ENCODE measurements at places on chromosomes 6 and 20.

GRCh38 chr20:58630063-58630462 is 21.0 kb upstream of the STX16 start:
- no peaks in the 10 kb centered on the region for H3K36me3 ChIP-seq
- no peak overlapping the region for H3K4me3 ChIP-seq
- DNase-seq = no peak
- no peak overlapping the region for H3K27ac ChIP-seq
- H3K4me1 ChIP-seq = peaks cover 3% of the 10 kb centered on the region

- no peak overlapping the region for H3K4me3 ChIP-seq
- no peaks in the 10 kb centered on the region for H3K36me3 ChIP-seq
- H3K27ac ChIP-seq = no peak overlapping the region
- H3K4me1 ChIP-seq = no peaks in the 10 kb centered on the region
Measured at GRCh38 chr20:8932192-8933165, 136.4 kb upstream of the PLCB4 start.

DNA sequence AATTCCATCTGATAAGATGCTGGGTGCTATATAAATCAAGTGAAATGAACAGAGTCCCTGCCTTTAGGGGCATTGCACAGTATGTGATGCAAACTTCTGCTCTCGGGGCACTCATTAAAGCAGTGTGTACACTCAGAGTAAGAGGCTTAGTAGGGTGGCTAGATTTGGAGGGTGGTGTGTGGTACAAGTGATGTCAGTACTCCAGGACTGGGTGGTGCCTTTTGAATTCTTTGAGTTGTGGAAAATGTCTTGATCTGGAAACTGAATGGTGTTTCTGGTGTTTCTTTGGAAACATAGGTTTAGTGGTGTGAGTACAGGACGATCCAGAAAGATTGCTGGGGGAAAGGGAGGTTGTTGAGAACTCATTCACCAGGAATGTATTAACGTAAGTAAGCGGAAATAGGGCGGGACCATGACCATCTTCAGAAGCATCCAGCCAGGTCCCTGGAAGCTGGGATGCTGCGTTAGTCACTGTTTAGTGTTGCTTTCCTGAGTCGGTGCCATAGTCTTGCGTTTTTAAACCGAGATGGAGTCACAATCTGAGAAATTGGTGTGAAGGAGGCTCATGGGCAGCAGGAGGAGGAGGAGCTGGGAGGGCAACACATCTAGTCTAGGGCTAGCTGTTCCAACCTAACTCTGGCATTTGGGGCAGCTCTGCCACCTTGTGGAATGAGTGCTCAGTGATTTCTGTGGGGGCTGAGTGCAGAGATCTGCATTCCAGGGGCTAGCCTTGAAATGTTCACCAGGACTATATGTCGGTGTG is 70.3 kb downstream of the SCAND1 start:
- peak; percentile 35 for DNase-seq
- H3K27me3 ChIP-seq = no peaks in the 10 kb centered on the region
- H3K36me3 ChIP-seq = peaks cover 24% of the 10 kb centered on the region
- no peaks in the 10 kb centered on the region for H3K4me1 ChIP-seq
- H3K4me3 ChIP-seq = no peak overlapping the region

- H3K4me1 ChIP-seq = no peaks in the 10 kb centered on the region
- no peak overlapping the region for H3K4me3 ChIP-seq
- H3K27ac ChIP-seq = no peak overlapping the region
- DNase-seq = no peak
Measured at GRCh38 chr20:58113716-58114115, 114.7 kb downstream of the ANKRD60 start.

DNA sequence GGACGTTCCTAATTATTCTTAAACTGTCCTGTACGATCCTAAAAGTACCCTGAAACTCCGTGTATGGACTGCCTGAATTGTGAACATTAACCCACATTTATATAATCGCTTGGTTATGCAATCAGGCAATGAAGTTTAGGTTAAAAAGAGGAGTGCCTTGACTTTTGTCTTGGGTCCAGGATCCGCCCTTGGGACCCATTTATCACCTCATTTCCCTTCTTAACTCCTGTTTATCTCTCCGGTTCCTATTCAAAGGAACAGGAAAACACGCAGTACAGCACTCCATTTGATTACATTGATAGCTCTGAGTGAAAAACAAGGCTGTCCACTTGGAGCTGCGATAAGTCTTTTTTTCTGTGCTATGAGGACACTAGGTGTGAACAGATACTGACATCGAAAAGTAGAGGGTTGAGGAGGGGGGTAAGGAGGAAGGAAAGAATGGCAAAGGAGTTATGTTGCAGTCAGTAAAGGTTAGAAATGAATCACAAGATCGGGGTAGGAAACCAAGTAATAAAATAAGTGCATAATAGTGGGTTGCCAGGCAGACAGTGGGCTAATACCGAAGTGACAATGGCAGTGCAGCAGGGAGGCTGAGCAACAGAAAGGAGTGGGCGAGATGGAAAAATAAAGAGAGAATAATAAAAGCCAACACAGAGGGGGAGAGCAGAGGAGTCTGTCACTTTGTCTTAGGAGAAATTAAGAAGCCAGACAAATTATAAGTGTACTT is 15.9 kb upstream of the PCK1 start:
- peaks cover 48% of the 10 kb centered on the region for H3K27me3 ChIP-seq
- H3K4me1 ChIP-seq = no peaks in the 10 kb centered on the region
- H3K27ac ChIP-seq = no peak overlapping the region
- no peak overlapping the region for H3K4me3 ChIP-seq
- H3K36me3 ChIP-seq = no peaks in the 10 kb centered on the region
- DNase-seq = no peak

GRCh38 chr6:14211562-14211942 is 94.0 kb downstream of the CD83 start:
- peaks cover 22% of the 10 kb centered on the region for H3K27me3 ChIP-seq
- no peaks in the 10 kb centered on the region for H3K36me3 ChIP-seq
- DNase-seq = peak; percentile 83
- H3K4me1 ChIP-seq = peaks cover 14% of the 10 kb centered on the region
- peak overlapping the region; percentile 12 for H3K27ac ChIP-seq

- peaks cover 70% of the 10 kb centered on the region for H3K36me3 ChIP-seq
- no peaks in the 10 kb centered on the region for H3K27me3 ChIP-seq
- no peak overlapping the region for H3K4me3 ChIP-seq
- H3K27ac ChIP-seq = no peak overlapping the region
- no peaks in the 10 kb centered on the region for H3K4me1 ChIP-seq
Measured at GRCh38 chr6:31952140-31952805, 6.4 kb downstream of the CFB start.

DNA sequence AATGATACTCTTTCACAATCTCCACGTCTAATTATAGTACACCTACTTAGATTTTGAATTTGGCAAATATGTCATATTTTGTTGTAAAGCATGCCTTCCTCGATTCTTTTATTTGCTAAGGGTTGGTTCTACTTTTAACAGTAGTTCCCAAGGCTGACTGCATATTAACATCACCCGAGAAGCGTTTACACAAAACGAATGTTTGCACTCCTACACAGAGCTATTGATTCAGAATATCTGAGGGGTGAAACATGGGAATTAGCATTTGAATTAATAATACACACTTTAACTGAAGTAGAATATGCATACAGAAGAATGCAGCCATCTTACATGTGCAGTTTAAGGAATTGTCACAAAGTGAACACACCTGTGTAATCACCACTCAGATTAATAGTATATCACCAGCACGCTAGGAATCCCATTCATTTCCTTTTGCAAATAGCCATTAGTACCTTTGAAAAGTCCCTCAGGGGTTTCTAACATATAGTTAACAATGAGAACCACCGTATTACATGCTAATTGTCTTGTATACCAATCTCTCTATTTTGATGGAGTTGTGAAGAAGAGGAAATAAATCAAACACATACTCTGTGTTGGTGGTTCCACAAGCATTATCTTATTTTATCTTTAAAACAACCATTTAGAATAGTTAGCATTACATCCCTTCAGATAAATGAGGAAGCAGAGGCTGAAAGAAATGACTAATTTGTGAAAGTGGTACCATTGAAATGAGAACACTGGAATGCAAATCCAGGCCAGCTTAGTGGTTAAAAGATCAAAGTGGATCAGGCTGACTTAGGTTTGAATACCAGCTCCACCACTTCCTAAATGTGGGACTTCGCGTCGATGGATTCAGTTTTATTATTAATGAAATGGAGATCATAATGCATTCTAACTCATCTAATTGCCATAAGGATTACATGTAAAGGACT is 317.6 kb downstream of the HDGFL1 start:
- no peak overlapping the region for H3K4me3 ChIP-seq
- no peaks in the 10 kb centered on the region for H3K36me3 ChIP-seq
- no peak for DNase-seq

GRCh38 chr6:119034827-119035458 is 43.5 kb downstream of the FAM184A start:
- H3K4me3 ChIP-seq = no peak overlapping the region
- H3K36me3 ChIP-seq = no peaks in the 10 kb centered on the region
- H3K27me3 ChIP-seq = no peaks in the 10 kb centered on the region
- DNase-seq = no peak

GRCh38 chr6:96911171-96911570 is 13.4 kb upstream of the KLHL32 start:
- H3K27me3 ChIP-seq = peaks cover 1% of the 10 kb centered on the region
- no peak overlapping the region for H3K4me3 ChIP-seq
- no peaks in the 10 kb centered on the region for H3K4me1 ChIP-seq
- DNase-seq = no peak

DNA sequence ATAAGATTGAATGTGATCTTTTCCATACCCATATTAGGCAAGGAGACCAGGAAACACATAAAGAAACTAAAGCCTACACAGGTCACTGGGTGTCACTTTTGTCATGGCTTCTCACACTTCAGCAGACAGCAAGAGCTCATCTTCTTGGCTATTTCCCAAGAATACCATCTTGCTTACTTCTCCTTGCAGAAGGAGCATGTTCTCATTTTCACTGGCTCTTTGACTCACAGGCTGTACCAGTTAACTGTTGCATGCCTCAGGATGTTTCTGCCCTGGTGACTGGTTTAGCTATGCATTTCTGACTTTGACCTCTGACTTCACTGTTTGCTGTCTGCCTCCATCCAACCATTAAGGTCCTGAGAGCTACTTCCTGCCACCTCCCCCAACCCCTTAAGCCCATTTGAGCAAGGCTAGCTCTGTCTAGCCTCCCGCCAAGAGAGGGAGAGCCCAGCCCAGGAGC is 40.3 kb upstream of the OGFRL1 start:
- no peaks in the 10 kb centered on the region for H3K27me3 ChIP-seq
- H3K36me3 ChIP-seq = no peaks in the 10 kb centered on the region
- H3K27ac ChIP-seq = no peak overlapping the region
- H3K4me3 ChIP-seq = no peak overlapping the region
- DNase-seq = no peak
- H3K4me1 ChIP-seq = peaks cover 4% of the 10 kb centered on the region

DNA sequence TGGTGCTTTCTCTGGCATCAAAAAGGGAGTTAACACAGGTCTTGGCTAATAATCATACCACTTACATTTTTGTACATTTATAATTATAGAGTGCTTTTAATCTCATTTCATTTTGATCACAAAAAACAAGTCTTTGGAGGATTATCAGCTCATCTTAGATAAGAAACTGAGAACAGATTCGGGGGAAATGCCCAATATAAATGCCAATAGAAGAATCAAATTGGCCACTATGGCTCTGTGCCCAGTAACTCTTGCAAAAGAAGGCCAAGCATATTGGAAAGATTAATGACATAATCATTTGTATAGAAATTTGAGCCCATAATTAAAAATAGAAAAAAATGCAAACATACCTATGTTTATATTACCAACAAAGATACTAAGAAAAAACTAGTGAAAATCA is 42.5 kb downstream of the IPCEF1 start:
- no peak for DNase-seq
- no peaks in the 10 kb centered on the region for H3K27me3 ChIP-seq
- H3K4me1 ChIP-seq = no peaks in the 10 kb centered on the region

- no peak overlapping the region for H3K4me3 ChIP-seq
- no peak for DNase-seq
- H3K36me3 ChIP-seq = peaks cover 2% of the 10 kb centered on the region
- H3K27me3 ChIP-seq = no peaks in the 10 kb centered on the region
Measured at GRCh38 chr6:161880056-161880455, 606.2 kb upstream of the AGPAT4 start.

DNA sequence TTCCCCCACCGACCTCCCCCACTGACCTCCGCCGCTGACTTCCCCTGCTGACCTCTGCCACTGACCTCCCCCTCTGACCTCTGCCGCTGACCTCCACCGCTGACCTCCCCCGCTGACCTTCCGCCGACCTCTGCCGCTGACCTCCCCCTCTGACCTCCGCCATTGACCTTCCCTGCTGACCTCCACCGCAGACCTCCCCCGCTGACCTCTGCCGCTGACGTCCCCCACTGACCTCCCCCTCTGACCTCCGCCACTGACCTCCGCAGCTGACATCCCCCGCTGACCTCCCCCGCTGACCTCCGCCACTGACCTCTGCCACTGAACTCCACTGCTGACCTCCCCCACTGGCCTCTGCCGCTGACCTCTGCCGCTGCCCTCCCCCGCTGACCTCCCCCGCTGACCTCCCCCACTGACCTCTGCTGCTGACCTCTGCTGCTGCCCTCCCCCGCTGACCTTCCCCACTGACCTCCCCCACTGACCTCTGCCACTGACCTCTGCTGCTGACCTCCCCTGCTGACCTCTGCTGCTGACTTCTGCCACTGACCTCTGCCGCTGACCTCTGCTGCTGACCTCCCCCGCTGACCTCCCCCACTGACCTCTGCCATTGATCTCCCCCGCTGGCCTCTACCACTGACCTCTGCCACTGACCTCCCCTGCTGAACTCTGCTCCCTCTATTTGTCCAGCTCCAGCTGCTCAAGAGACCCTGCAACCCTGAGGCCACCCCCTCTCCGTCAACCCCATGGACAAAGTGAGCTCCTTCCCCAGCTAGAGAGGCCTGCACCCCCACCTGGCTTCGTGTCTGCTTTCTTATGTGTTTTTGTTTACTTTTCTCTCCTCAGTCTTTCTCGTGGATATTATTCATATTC is 91.4 kb upstream of the AFDN start:
- no peak overlapping the region for H3K4me3 ChIP-seq
- DNase-seq = no peak
- no peaks in the 10 kb centered on the region for H3K36me3 ChIP-seq

- H3K27me3 ChIP-seq = no peaks in the 10 kb centered on the region
- peak within 1 kb of the TSS; percentile 85 for H3K4me3 ChIP-seq
- H3K36me3 ChIP-seq = no peaks in the 10 kb centered on the region
- H3K4me1 ChIP-seq = no peaks in the 10 kb centered on the region
- DNase-seq = peak; percentile 30
Measured at GRCh38 chr6:54846243-54846856, at the start of gene FAM83B. Gene FAM83B, plus strand, starts transcription at chr6:54846771. Its CDS starts 23,476 bp downstream, at chr6:54870247.

- DNase-seq = no peak
- H3K36me3 ChIP-seq = no peaks in the 10 kb centered on the region
- H3K4me1 ChIP-seq = peaks cover 13% of the 10 kb centered on the region
- H3K27ac ChIP-seq = no peak overlapping the region
- H3K4me3 ChIP-seq = no peak overlapping the region
- H3K27me3 ChIP-seq = peaks cover 30% of the 10 kb centered on the region
Measured at GRCh38 chr20:50193836-50194421, 3.3 kb downstream of the CEBPB start.

DNA sequence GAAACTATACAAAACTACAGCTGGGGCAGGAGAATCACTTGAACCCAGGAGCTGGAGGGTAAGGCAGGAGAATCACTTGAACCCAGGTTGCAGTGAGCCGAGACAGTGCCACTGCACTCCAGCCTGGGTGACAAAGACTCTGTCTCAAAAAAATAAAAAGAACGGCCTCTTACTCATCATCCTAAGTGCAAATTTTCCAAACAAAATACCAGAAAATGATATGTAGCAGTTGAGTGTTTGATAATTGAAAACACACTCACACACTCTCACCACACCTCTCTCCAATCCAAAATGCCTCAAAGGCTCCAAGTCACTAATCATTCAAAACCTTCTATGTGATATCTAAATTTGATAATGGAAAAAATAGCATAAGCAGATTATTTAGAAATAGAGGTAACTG is 198.6 kb upstream of the SHLD1 start:
- H3K4me1 ChIP-seq = no peaks in the 10 kb centered on the region
- no peak for DNase-seq
- peaks cover 6% of the 10 kb centered on the region for H3K36me3 ChIP-seq
